Skeletal muscle cell (primary cell): ENCODE measurements at places on chromosomes 2 and 18.
A peak's percentile ranks its signal among the peaks of the same experiment; 100 is the strongest.

DNA sequence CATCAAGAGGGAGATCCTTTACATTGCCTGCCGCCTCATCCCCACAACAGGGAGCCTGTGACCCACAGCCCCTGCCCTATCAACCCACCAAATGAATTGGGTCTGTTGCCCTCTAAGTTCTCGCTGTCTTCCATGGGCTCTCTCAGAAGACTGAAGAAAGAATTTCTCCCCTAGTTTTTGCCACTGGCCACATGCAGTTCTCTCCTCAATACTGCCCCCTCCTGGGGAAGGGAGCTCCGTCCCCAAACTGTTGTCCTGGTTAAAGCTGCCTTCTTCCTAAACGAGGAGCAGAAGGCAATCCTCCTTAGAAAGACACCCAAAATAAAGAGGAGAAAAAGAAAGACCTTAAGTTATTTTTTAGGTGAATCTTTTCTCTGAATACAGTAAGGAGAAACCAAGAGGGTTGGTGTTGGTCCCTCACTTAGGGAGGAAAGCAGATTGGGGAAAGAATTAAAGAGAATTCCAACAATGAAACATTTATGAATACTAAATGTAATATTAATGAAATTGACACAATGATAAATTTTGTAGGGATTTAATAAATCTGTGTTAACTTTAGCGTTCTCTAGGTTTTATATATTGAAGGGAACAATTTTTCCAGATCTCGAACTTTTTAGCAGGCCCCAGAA, 31.1 kb upstream of the SATB2 start:
- peak; percentile 9 for DNase-seq

- DNase-seq = no peak
Observed at GRCh38 chr2:85921659-85922058, 32.9 kb upstream of the ST3GAL5 start.

- no peak for DNase-seq
Observed at GRCh38 chr2:120396013-120396860, 50.3 kb downstream of the INHBB start.

- no peak for DNase-seq
Observed at GRCh38 chr2:203451011-203451410, 84.1 kb downstream of the RAPH1 start.

DNA sequence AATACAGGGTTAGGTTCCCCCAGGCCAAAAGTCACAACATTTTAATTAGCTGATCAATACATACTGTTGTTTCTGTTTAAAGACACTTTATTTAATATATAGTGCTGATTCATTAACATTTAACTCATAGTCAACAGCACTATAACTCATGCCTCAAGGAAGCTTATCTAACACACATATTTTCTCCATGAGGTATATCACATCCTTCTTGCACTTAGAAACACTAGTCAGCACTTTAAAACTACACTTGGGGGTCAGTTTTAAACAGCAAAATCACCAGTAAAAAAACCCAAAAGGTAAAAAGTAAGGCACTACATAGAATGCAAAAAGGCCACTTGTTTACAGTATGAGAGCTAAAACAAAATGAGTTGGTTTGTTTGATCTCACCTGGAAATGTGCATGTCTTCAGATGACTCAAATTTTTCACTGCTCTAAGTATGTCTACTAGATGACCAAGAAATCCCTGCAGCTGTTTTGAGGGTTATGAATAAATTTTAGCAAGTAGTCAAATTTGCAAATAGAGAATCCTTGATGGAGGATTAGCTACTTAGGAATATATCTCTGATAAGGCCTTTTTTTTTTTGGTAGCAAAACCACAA, 54.1 kb upstream of the EPB41L5 start:
- DNase-seq = no peak

DNA sequence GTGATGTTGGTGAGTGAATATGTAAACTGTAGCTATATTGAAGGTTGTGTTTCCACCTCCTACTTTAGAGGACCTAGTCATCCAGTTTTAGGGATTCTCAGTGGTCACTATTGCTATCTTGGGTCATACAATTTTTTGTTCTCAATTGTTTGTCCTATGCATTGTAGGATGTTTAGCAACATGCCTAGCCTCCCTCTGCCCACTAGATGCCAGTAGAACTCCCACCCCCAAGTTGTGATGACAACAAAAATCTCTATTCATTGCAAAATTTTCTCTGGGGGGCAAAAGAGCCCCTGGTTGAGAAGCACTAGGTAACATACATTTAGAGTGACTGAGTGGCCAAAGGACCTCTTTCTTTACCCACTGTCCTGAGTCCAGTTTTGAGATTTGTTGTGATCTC, 87.3 kb downstream of the LRRTM4 start:
- DNase-seq = no peak

DNA sequence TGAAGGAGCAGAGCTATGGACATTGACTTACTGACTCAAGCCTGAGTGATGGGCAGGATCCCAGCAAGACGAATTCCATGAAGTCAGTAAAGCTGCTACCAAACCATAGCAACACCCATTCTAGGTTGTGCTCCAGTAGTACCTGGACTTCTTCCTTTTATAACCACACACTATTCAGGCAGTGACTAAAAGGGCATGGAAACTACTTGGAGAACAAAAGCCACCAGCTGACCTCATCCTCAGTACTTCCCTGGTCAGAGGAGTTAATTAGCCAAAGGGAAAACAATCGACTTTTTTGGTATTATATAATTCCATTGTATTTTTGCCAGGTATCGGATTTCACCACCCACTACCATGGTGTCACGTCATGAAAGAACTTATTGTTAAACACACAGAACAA, 237.1 kb downstream of the TTC32 start:
- no peak for DNase-seq
